Frontal cortex (tissue), 4 donors: ENCODE measurements at places on chromosomes 11 and 22.

DNA sequence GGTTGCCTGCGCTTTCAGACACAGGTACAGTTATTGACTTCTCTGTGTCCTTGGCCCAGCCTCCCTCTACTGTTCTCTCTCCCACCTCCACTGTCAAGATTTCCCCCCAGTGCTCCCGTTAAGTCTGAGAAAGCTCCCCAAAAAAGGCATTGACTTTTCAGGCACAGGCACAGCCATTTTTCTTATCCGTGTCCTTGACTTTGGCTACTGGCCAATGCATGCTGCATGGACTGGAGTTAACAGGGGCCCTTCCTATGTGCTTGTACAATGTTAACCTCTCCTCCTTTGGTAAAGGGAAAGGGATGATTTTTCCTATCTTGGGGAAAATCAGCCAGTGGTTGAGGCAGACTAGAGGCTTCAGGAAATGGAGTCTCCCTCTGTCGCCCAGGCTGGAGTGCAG is 4.3 kb downstream of the APOL5 start:
- DNase-seq: no peak

DNA sequence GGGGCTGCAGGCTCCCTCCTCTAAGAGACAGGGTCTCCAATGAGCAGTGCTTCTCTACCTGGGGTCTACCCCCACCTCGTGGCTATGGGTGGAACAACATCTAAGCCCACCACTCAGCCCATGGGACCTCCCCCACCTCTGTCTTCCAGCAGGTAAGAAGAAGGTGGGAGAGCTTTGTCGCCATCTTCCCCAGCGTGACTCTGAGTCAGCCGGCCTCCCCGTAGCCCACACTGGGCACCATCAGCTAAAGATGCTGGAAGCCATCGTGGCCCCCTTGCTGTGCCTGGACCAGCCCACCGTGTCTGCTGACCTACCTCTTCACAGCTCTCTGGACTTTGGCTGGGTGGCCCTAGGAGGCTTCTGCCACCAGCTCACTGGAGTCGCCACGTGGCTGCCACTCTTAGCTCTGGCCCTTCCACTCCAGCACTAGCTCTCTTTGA is 944 bp downstream of the C11orf86 start:
- no peak for DNase-seq

GRCh38 chr11:44506375-44507016 is 59.0 kb upstream of the CD82 start:
- no peak for DNase-seq

- no peak for DNase-seq
Observed at GRCh38 chr11:130269326-130269943, 45.3 kb downstream of the ZBTB44 start.

GRCh38 chr22:49965091-49966040 is 4.8 kb downstream of the PIM3 start:
- no peak for DNase-seq

- DNase-seq: no peak
Observed at GRCh38 chr11:133164986-133165385, 367.3 kb downstream of the OPCML start.
